ENCODE measurements at places on chromosomes 6 and 20. TPM values are rescaled to one million over a fixed set of nuclear protein-coding genes. Genes with fewer than 3 reads are reported as not detected.

The UBE3D gene
- 2.0 TPM for total RNA-seq

The FABP7 gene
- not detected for total RNA-seq

The ADAM33 gene
- 0.31 TPM for total RNA-seq

DNA sequence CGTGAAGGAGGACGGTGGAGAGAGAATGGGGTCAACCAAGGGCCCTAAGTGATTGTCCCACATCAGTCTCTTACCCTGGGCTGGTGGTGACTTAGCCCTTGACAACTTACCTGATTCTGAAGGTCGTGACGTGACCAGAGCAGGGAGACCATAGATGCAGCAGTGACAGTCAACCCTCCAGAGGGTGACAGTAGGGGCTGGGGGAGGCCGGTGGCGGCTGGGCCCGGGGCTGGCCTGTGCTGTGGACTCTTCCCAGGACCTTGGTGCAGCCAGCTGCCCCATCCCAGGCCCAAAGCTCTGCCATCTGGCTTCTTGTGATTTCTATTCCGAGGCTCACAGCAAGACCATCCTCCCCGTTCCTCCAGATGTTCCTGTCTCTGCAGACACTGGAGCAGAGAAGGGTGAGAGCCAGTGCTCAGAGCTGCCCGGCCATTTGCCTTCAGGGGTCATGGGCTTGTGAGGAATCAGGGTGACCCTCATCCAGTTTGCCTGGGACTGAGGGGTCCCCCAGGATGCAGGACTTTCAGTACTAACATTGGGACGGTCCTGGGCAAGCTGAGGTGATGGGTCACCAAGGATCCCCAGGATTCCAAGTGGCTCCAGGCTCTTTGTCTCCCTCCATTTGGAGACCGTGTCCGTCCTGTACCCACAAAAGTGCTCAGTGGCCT, 36.0 kb downstream of the SUMO4 start:
- no peak for DNase-seq

GRCh38 chr6:52286798-52287432, 2.4 kb upstream of the MCM3 start:
- peak; percentile 72 for DNase-seq

DNA sequence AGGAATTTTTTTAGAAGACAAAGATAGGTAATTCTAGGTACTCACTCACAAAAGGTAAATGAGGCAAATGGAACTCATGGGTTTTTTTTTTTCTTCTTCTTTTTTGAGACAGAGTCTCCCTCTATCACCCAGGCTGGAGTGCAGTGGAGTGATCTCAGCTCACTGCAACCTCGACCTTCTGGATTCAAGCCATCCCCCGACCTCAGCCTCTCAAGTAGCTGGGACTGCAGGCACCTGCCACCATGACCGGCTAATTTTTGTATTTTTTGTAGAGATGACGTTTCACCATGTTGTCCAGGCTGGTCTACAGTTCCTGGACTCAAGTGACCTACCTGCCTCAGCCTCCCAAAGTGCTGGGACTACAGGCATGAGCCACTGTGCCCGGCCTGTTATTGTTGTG, 126.1 kb downstream of the LRRC1 start:
- no peak for DNase-seq

GRCh38 chr6:147040121-147040910, 163.9 kb upstream of the STXBP5 start:
- no peak for DNase-seq

GRCh38 chr6:37525460-37526357, 26.0 kb upstream of the CCDC167 start:
- DNase-seq = no peak

- DNase-seq = no peak
These were observed 29.4 kb downstream of the PLCB1 start for GRCh38 chr20:8161264-8162071.

- no peak for DNase-seq
These were observed 1.3 kb downstream of the GZF1 start for GRCh38 chr20:23363257-23363649.

GRCh38 chr6:54014440-54014839, 96.8 kb upstream of the MLIP start:
- no peak for DNase-seq

- DNase-seq = no peak
These were observed 138.6 kb downstream of the BCKDHB start for GRCh38 chr6:80245043-80245442.

DNA sequence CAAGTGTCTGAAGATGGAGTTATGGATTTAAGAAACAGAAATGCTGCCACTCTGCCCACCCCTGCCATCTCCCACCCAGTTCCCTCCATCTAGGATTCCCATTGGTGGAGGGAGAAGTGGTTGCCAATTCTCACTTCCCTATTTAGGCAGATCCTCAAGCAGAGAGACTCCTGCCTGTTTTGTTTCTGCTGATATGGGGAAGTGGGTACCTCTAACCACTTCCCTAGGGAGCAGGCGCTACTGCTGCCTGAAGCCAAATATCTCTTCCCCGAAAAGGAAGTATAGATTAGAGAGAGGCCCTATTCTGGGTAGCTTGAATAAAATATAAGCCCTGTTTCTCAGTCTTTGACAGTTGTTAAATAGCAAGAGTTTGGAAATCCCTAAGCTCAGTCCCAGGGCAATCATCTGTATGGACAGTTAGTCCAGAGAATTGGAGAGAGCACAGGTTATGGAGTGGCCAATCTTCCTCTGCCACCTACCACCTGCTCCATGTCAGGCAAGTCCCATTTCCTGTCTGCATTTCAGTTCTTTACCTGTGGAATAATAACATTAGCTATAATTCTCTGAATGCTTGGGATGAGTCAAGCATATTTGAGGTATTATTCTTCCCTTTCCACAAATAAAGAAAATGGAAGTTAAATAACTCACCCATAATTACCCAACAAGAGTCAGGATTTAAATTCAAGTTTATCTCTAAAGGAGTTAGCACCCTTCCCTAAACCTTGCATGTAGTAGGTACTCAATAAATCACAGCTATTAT, 2.6 kb upstream of the ADGB start:
- DNase-seq = no peak

DNA sequence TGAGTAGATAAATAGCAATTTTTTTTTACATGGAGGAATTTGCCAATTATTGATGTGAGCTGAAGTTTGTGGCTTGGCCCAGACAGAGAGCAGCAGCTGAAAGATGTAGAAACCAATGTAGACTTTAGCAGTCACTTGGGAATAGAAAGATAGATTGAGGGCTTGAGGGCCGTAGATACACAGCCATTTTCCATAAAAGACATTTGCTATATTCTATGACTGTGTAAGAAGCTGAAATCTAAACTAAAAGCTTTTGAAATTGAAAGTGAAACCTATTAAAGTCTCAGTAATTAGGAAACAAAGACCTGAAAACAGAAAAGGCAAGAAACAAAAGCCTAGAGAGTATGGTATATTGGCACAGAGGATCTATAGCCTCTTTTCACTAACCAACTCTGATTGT, 332.7 kb downstream of the CENPW start:
- no peak for DNase-seq

GRCh38 chr6:10854922-10855632, 16.7 kb upstream of the MAK start:
- no peak for DNase-seq

DNA sequence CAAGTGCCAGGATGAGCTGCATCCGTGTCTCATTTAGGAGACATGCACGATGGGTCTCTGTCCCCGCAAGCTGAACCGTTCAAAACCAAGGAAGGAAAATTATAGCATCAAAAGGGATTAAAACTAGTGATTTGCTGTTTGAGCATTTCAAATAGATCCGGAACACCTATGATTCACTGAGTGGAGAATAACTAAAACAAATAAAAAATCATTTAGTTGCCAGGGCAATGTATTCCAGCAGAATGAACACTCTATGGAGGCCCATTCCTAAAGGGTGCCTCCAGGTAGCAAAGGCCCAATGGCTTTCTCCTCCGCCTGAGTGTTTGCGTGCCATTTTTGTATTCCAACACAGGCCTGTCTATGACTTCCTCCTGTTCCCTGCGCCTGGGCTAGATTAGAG, 354.8 kb downstream of the ZFAND3 start:
- DNase-seq = no peak

Measured in right lobe of liver (tissue), 6 donors.